ENCODE measurements at places on chromosomes 5 and 9. TPM values are rescaled to one million over a fixed set of nuclear protein-coding genes. Genes with fewer than 3 reads are reported as not detected.

PKD2L2 gene
- 0.54 TPM for total RNA-seq

GZMA gene
- 17.9 TPM for total RNA-seq

PAEP gene
- not detected for total RNA-seq

PCDHAC2 gene
- 0.07 TPM for total RNA-seq

FOXD4L6 gene
- not detected for total RNA-seq

SLC36A2 gene
- total RNA-seq, result not detected

PCDHGA4 gene
- total RNA-seq, result 12.3 TPM

CMBL gene
- total RNA-seq, result 42.5 TPM

QRFP gene
- not detected for total RNA-seq

SLC46A2 gene
- not detected for total RNA-seq

FAM200C gene
- total RNA-seq, result 3.4 TPM

REEP5 gene
- total RNA-seq, result 103 TPM

RGS7BP gene
- 5.2 TPM for total RNA-seq

Measured in heart left ventricle (tissue), 16 donors.